ENCODE measurements at places on chromosomes 13 and 19.

DNA sequence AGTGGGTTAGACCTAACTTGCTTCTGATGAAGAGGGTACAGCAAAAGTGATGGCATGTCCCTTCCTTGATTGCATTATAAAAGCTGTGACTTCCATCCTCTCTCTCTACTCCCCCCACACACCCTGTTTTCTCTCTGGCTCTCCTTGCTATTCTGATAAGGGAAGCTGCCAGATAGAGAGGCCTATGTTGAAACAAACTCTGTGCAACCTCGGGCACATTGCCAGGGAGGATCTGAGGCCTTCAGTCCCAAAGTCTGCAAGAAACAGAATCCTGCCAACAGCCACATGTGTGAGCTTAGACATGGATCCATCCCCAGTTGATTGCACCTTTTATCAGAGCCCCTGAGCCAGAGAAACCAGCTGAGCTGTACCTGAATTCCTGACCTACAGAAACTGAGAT is 44.8 kb upstream of the ARGLU1 start:
- no peak for DNase-seq

GRCh38 chr13:50685491-50685890 is 158.0 kb downstream of the DLEU7 start:
- no peak for DNase-seq

- no peak for DNase-seq
Observed at GRCh38 chr19:23784274-23784673, 25.6 kb upstream of the ZNF681 start.

GRCh38 chr13:76934671-76935070 is 13.6 kb upstream of the ACOD1 start:
- DNase-seq: no peak

DNA sequence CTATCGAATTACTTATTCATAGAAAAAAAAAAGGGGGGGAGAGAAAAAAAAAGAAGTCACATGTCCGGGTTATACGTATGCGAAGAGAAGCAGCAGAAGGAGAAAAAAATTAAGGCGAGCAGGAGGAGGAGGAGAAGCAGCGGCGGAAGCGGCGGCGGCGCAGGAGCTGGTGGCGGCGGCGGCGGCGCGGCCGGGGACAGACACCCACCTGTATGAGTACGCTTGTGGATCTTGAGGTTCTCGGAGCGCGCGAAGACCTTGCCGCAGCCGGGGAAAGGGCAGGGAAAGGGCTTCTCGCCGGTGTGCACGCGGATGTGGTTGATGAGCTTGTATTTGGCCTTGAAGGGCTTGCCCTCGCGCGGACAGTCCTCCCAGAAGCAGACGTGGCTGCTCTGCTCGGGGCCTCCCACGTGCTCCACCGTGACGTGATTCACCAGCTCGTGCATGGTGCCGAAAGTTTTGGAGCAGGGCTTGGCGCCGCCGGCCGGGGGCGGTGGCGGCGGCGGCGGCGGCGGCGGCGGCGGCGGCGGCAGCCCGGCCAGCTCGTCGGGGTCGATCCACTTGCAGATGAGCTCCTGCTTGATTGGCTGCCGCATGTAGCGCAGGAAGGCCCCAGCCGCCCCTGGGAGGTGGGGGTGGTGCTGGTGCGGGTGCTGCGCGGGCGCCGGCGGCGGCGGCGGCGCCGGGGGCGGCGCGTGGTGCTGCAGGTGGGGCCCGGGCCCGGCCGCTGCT is 1.5 kb downstream of the ZIC5 start:
- DNase-seq: no peak

GRCh38 chr13:76822698-76823267 is 63.4 kb downstream of the KCTD12 start:
- no peak for DNase-seq

GRCh38 chr13:74796157-74796556 is 662.0 kb upstream of the KLF12 start:
- DNase-seq: no peak

GRCh38 chr19:6639439-6639838 is 30.5 kb downstream of the TNFSF14 start:
- no peak for DNase-seq

- no peak for DNase-seq
Observed at GRCh38 chr19:13639342-13639929, 124.9 kb upstream of the MRI1 start.

- DNase-seq: peak; percentile 33
Observed at GRCh38 chr19:37506387-37507166, at the start of gene ZNF793. TSS of gene ZNF793 (plus strand) at chr19:37506939. CDS start at chr19:37523440, 16,501 bp downstream.

GRCh38 chr13:77595166-77595810 is 59.8 kb downstream of the SCEL start:
- no peak for DNase-seq

GRCh38 chr13:76833441-76833954 is 52.7 kb downstream of the KCTD12 start:
- no peak for DNase-seq

DNA sequence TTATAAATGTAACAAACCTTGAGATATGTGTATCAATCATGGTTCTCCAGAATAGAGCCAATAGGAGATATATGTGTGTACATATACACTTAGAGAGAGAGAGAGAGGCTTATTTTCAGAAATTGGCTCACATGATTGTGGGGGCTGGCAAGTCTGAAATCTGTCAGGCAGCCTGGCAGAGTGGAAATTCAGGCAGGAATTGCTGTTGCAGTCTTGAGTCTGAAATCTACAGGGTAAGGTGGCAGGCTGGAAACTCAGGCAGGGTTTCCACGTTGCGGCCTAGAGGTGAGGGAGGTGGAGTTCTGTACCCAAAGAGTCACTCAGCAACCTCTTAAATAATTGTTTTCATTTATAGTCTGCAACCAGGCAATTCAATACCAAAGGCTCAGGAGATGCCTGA is 218.4 kb downstream of the B3GLCT start:
- DNase-seq: no peak

DNA sequence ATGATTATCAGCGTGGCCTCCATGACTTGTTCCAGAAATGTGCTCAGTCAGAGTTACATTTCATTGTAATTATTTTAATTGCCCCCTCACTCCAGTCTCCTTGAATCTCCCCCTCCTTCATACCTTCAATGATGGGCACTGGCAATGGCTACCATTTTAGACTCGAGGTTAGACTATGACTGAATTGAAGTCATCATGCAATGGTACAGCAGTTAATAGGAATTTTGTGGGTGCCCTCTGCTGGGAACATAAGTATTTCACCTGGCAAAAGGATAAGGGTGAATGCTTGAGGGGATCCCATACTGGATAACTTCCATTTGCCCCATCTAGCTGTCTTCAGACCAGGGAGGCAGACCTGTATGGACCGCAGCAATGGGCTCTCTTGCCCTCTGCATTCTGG is 32.2 kb upstream of the USP12 start:
- DNase-seq: no peak

DNA sequence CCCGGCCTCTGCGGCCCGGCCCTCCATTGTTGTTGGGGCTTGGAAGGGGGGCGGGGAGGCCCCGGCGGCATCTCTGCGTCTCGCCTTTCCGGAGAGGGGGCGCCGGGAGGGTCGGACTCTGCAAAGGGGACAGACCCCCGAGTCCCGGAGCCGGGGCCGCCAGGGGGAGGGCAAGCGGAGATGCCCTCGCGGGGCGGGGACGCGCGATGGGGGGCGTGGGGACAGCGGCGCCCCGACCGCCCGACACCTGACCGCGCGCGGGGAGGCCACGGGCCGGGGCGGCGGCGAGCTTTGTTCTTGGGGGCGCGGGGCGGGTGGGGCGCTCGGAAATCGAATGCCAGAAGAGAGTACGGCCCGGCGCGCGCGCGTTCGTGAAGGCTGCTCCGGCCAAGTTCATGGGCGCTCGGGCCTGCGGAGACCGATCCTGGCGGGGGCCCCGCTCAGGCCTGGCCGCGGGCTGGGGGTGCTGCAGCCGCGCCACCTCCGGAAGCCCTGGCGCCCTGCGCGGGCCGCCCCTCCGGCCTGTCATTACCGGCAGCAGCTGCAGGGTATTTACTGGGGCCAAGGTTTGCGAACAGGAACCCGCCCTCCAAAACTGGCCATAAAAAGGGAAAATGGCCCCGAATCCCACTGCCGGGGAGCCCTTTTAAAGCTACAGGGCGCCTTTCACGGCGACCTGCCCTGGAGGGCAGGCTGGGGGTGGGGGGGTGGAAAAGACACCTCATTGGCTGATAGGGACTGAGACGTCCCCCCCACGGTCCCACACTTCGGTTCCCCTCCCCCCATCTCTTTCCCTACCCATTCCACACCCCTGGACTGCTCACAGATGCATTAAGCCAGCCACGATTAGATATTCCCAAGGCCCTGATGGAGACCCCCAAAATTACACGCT is 11.1 kb upstream of the NANOS3 start:
- no peak for DNase-seq

GRCh38 chr19:43779820-43780219 is 953 bp downstream of the KCNN4 start:
- DNase-seq: no peak

DNA sequence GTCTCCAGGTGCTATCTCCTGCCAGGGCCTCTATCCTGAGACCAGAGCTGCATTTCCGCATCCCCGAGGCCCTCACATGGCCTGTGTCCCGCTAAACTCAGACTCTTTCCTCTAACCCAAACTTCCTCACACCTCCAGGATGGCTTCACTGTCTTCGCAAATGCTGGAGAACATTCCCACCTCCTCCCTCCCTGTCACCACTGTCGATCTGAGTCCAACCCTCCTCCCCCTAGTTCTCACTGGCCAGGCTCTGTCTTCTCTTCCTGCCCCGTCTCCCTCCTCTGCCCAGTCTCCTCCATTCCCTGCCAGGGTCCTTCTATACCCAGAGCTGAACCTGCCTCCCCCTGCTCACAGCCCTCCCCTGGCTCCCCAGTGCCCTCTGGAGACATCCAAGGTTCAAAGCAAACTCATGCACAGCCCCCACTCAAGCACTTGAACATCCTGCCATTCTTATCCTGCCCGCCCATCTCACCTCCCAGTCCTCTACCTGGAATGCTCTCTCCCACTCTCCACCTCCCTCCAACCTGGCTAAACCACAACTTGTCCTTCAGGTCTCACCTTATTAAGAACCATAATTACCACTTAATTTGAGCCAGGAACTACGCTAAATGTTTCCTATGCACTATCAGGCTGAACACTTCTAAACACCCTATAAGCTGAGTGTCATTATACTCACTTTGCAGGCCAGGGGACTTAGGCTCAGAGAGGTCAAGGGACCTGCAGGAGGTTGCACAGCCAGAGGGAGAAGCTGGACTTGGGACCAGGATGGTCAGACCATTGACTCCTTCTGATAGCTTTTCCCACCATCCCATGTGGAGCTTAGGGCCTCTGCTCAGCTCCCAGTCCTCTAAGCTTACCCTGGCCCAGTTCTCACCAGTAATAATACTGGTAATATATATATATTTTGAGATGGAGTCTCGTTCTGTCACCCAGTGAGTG is 961 bp upstream of the VSIG10L start:
- DNase-seq: no peak

DNA sequence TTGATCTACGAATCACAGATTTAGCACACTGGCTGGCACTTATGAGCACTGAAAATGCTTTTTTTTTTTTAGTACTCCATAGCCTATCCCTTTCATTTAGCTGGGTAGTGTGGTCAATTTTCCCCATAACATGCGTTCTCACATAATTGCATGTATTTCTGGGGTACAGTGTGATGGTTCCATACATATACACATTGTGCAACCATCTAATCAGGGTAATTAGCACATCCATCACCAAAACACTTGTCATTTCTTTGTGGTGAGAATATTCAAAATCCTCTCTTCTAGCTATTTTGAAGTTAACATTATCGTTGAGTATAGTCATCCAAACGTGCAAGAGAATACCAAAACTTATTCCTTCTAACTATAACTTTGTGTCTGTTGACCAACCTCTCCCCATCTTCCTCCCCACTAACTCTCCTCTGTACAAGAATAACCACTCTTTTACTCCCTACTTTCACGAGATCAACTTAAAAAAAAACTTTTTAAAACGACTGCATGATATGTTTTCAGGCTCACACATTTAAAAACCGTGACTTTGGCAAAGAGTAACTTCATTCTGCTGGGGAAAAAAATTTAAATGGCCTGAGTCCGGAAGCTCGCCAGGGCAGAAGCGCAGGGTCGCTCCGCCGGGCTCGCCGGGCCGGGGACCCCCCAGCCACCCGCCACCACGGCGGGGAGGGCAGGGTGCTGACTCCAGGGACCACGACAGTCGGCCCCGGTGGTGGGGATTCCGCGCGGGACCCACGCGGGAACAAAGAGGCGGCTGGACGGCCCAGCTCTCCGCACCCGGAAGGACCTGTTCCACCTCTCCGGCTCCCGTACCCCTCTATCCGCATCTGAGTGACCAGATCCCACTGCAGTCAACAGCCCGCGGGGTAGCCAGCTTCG is 868 bp upstream of the UBAC2 start:
- DNase-seq: no peak

DNA sequence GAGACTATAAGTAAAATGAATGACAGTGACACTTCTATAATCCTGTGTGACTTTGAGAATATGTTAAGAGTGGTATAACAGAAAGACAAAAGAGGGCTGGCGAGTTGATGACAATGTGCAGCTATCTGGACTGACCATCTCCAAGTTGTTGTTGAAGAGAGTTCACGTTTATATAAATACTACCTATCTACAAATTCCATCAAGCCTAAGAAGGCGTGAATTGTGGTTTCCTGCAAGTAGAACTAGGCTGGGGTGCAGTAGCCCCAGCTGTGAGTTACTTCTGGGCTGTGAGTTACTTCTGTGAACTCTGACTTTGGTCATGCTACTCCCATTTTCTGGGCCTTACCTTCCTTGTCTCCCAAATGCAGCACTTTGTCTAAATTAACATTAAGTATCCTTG is 561.0 kb downstream of the TBC1D4 start:
- no peak for DNase-seq
